Activated CD8-positive, alpha-beta memory T cell treated with anti-CD3 and anti-CD28 coated beads for 4 hours (primary cell): ENCODE measurements at places on chromosomes 1 and 21.

DNA sequence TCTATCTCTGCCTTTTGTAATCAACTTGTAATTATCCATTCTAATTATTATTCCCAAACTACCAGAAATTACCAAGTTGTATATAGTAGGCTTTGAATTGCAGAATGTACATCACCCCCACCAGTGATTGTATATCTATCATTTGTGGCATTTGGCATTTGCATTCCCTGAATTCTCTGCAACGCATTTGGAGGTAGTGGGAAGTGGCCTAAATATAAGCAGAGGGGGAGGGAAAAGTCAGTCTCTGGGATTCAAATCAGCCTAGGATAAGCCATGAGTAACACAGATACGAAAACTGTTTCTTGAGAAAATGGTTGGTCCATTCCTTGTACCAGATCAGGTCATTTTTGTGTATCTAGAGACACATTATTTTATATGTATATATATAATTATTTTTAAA is 20.7 kb downstream of the DDX20 start:
- DNase-seq: no peak

GRCh38 chr1:19866758-19867157 is 15.4 kb upstream of the OTUD3 start:
- no peak for DNase-seq

GRCh38 chr1:111846842-111847241 is 91.1 kb downstream of the DDX20 start:
- no peak for DNase-seq

DNA sequence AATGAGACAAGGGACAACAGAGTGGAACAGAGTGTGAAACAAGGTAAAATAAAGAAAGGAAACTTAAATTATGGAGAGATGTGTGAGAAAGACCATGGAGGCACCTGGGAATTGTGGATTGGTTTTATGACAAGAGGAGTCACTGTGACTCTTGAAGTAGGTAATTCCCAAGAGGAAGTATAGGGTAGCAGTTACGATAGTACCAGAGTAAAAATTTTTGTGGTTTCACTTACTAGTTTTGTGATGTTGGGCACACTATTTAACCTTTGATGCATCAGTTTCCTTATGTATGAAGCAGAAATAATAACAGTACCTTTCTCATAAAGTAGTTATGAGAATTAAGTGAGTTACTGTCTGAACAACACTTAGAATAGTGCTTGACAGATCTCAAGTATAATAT is 267.9 kb upstream of the DPYD start:
- DNase-seq: no peak

GRCh38 chr21:44899768-44900558 is 20.7 kb downstream of the ITGB2 start:
- DNase-seq: no peak

DNA sequence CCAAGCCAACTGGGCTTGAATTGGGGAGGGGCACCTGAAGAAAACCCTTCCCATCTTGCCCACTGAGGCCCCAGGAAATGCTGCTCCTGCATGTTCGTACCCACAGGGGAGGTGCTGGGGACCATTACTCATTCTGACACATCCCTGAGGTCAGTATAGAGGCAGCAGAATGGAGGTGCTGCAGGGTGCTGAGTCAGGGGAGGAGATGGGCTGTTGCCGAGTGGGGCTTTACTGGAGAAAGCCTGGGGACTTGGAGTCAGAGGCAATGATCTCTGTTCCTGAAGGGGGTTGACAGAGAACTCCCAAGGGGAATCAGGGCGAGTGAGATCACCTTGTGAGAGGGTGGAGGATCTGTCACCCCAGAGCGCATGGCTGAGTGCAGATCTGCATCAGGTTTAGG is 40.2 kb upstream of the KCNA10 start:
- DNase-seq: no peak

DNA sequence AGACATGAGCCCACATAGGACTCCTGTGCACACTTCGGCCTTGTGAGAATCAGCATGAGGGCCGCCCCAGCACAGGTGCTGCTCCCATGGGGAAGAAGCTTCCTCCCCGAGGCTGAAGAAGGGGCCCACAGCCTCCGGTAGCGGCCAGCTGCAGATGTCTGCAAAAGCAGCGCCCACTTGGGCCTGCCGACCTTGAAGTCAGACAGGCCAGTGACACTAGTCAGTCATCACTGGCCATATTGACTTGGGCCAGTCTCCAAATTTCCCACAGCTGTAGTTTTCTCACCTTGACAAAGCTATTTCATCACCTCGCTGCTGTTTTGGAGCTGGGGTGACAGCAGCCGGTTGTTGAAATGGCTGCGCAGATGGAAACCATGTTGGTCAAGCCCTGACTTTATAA is 83.0 kb downstream of the RIPK4 start:
- DNase-seq: no peak

GRCh38 chr1:43522776-43523480 is 7.8 kb upstream of the PTPRF start:
- no peak for DNase-seq

DNA sequence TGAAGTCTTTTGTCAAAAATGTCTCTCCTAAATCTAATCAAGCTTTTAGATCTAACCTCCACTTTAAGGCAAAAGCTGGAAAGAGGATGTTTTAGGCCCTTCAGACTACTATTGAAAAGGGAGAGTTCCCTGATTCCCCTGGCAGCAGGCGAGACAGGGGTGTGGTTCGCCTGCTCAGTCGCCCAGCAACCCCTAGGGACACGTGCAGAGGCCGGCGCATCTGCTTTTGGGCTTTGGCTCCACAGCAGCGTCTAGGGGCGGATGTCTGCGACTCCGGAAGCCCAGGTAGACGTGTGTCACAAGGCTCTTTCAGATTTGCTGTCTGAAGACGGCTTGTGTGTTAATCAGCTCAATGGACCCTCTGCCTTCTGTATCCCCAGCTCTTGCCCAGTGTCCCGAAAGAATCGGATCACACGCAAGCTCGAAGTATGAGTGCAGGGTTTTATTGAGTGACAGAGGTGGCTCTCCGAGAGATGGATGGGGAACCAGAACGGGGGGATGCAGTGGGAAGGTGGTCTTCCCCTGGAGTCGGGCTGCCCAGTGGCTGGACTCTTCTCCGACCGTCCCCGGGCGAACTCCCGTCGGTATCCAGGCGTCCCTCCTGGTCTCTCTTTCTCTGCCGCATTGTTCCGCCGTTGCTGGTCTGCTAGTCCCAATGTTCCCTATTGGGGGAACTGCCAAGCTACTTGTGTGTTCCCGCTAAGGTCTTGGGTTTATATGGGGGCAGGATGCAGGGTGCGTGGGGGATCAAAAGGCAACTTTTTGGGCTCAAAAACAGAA is 45.5 kb downstream of the OLFML2B start:
- DNase-seq: no peak
